Endodermal cell (in vitro differentiated cells): ENCODE measurements at places on chromosomes 1 and 21.

- peak; percentile 94 for DNase-seq
Observed at GRCh38 chr1:39098546-39099250, 72.5 kb downstream of the NDUFS5 start.

DNA sequence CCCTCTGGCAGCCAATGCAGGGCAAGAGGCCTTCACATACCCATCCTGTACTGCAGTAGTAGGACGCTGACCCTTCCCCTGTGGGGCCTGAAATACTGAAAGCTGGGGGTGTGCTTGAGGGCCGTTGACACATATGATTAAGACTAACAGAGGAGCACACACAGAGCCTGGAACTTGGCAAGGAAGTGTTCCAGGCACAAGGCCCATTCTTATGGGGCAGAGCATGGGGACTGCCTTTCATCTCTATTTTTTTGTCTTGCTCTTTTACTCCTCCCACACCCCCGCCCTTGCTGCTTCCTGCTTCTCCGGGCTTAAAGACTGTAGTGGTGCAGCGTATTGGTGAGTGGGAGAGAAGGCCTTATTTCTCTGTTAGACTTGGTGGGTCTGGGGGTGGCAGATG, 137.4 kb downstream of the BACH1 start:
- no peak for DNase-seq

- peak; percentile 87 for DNase-seq
Observed at GRCh38 chr1:150548632-150549495, at the start of gene ADAMTSL4. TSS of gene ADAMTSL4 (plus strand) at chr1:150549408. CDS start at chr1:150552289, 2,881 bp downstream.

DNA sequence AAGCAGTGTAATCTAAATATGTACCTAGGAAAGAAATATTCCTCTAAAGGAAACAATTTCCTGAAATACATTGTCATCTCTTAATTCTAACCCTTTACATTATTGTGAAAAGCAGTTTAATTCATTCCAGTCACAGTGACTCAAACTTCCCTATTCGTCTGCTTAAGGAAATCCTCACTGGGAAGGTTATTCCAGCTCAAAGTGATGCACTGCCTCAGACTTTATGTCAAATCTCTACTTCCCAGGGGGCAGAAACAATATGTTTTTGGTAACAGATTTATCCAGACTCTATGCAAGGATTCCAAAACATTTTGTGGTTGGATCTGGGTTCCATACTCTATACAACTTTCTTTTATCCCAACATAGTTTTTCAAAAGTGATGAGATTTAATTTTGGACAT, 145.2 kb downstream of the NTMT2 start:
- DNase-seq, result no peak

DNA sequence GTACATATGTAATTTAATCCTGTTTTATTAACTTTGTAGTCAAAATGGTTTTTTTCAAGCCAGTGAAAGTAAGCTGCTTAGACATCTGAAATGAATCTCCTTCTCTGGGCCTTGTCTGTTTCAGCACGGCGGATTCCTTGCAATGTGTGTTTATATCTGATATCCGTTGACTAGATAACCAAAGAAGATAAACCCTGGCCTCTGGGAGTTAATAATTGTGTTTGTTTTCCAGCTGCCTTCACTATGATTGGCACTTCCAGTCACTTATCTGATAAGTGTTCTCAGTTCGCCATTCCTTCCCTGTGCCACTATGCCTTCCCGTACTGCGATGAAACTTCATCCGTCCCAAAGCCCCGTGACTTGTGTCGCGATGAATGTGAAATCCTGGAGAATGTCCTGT, 63.5 kb upstream of the UBE2U start:
- no peak for DNase-seq

- no peak for DNase-seq
Observed at GRCh38 chr1:218810306-218810705, 363.4 kb upstream of the LYPLAL1 start.

GRCh38 chr1:244865028-244865371, 657 bp upstream of the HNRNPU start:
- peak; percentile 77 for DNase-seq

DNA sequence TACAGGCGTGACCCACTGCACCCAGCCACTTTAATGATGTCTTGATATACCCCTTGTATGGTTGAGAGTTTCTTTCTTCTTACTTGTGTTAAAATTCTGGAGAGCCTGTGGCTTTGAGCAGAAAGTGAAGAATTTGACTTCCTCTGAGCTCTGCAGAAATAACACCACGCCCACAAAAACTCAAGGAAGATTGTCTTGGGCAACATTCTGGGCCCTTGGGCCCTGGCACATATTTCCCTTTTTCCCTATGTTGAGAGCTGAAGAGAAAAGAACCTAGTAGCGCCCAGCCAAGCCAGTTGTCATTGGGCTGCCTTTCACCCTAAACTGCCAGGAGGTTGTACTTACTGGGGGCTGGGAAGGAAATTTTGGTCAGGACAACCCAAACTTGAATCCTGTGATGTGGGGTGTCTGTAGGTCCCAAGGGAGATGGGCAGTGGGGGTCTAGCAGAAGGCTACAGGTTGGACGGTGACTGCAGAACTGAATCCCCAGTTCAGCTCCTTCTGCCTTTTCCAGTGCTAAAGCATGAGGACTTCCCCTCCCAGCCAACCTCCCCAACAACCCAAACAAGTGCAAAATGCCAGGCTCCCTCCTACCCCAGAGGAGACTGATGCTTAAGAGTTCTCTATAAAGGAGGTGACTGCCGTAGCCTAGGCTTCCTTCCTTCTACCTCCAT, 11.7 kb upstream of the SNAPIN start:
- DNase-seq, result no peak

- DNase-seq, result no peak
Observed at GRCh38 chr1:219805191-219805590, 123.2 kb downstream of the SLC30A10 start.
